ENCODE measurements at places on chromosomes 3 and 15.
A peak's percentile ranks its signal among the peaks of the same experiment; 100 is the strongest.

DNA sequence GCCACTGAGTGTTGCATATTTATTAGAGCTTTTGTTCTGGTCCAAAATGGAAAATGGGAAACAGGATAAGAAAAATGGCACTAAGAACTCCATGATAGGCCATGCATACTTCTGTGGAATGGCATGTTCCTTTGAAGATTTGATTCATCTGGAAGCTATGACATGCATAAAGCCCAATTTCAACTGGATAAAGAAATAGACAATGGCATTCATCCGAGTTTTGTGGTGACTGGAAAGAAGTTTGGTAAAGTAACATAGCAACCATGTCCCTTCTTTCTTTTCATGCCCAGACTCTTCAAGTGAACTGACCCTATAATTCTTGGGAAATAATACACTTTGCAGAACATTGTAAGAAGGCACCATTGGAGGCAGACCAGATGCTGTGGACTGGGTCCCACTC, 368.4 kb upstream of the IL12A start:
- no peak for DNase-seq

- no peak for DNase-seq
These were observed 62.2 kb downstream of the MYLK start for GRCh38 chr3:123821920-123822319.

DNA sequence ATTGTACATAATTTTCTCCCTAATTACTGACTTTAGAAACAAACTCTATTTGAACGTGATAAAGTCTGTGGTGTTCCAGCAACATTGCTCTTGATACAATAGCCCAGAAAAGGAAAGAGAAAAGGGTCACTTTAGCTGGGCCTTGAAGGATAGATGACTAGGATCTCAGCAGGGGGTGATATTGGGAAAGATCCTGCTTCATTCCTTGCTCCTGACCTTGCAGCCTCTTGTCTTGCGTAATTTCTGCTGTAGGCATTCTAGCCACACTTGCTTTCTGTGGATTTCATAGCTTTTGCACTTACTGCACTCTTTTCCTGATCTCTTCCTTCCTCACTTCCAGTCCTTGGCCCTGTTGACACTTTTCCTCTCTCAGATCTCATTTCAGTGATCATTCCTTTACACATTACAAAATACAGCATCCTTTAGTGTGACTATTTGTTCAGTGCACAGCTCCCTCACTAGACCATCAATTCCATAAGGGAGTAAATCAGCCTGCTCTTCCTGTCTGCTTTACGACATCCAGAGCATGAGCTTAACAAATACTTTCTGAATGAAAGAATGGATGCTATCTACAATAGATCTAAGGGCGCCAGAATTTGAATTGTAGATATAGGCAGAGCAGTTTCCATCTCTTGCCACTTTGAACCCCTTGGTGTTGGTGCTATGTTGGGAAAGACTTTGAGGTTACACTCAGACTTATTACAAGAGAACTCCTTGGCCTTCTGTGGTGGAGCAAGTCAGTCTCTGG, 559.6 kb upstream of the MDFIC2 start:
- DNase-seq: peak; percentile 39

GRCh38 chr3:144221761-144222160, 250.1 kb downstream of the DIPK2A start:
- peak; percentile 12 for DNase-seq

- peak; percentile 63 for DNase-seq
These were observed 16.1 kb downstream of the POU1F1 start for GRCh38 chr3:87260270-87260669.

DNA sequence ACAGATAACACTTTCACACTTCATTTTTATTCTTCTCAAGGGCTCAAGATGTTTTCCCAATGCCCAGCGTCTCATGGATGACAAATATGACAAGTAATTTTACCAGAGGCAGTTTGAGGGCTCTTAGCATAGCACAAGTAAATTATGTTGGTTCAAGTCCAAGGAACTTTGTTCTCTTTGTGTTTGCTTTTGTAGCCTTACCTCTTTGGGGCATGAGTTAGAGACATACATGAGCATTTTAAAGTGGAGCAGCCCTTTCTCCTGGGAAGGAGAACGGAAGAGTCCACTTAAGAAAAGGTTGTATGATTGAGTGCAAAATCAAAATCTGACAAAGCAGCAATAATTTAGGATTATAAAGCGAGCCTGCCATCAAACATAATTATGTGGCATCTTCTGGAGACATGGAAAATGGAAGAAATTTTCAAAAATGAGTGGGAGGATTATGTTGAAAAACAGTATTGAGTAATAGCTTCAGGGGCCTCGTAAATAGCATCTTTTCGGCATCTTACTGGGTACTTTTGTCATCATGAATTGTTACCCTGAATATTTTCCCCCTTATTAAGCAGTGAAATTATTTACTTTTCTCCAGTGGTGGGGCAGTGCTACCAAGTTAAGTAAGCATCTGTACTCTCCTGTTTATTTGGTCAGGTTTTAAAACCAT, 65.9 kb downstream of the PGPEP1L start:
- no peak for DNase-seq

DNA sequence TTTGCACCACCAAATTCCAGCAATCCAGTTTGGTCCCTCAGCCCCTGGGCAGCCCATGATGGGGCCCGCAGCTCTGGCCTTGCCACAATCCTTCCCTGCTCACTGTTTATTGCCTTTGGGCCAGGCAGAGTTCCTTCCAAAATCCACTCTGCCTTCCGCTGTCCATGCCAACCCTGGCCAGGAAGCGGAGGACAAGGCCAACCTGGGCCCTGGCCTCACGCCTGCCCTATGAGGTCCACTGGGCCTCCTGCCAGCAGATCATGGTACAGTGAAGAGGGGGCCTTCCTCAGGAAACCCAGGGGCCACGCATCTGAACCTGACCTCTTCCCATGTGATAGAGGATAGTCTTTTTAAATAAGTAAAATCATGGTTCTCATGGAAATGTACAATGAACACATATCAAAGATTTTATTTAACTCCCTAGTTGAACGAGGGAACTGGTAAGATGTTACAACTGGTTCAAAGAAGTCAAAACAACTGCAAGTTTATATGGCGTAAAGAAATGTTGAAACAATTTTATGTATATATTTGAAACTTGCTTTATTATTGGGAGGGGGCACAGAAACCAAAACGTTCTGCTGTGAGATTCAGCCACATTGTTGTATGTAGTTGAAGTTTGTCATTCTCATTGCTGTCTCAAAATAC, 95.8 kb upstream of the TNFAIP8L3 start:
- no peak for DNase-seq

- DNase-seq: no peak
These were observed 28.0 kb downstream of the ARHGAP31 start for GRCh38 chr3:119322021-119322834.

DNA sequence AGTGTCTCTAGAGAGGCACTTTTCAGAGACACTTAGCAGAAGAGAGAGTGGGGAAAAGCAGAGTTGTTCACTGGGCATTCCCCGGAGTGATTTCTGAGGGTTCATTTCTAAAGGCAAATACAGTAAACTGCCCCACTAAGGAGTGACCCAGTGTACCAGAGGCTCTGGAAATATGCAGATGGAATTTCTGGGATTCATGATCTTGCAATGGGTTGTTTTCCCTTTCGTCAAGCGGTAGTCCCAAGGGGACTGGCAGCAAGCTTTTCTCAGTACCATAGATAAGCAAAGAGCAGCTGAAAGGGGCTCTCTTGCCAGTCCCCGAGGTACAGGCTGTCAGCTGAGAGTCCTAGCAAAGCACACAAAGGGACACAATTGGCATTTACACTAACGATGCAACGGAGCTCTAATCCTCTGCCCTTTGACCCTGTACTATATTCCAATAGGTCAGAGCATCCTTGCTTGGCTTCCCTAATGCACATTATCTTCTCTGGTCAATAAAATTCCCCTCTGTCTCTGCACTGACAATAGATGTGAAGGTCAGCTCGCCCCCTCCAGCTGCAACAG, 155.6 kb downstream of the SEMA6D start:
- DNase-seq: no peak

- DNase-seq: no peak
These were observed 3.1 kb upstream of the TRA2B start for GRCh38 chr3:185940951-185941350.

GRCh38 chr15:74442604-74443003, 8.8 kb upstream of the SEMA7A start:
- DNase-seq: no peak

- DNase-seq: no peak
These were observed 25.5 kb downstream of the ST3GAL6 start for GRCh38 chr3:98788651-98789050.

- DNase-seq: peak; percentile 96
These were observed 23.5 kb upstream of the RAP2B start for GRCh38 chr3:153138276-153139210.

DNA sequence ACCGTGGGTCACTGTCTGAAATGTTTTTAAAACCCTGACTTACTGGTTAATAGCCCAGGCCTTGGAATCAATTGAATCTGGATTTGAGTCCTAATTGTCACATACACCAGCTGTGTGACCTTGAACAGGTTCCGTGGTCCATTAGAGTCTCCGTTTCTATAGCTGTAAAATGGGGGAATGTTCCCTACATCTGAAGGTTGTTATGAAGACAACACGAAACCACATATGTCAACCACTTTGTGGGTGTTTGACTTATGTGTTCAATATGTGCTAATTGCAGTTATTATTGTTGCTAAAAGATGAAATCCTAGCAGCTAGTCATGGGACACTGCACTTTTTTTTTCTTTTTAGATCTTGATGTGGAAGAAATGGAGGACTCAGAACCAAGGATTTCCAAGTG, 35.3 kb downstream of the ZBTB38 start:
- no peak for DNase-seq

DNA sequence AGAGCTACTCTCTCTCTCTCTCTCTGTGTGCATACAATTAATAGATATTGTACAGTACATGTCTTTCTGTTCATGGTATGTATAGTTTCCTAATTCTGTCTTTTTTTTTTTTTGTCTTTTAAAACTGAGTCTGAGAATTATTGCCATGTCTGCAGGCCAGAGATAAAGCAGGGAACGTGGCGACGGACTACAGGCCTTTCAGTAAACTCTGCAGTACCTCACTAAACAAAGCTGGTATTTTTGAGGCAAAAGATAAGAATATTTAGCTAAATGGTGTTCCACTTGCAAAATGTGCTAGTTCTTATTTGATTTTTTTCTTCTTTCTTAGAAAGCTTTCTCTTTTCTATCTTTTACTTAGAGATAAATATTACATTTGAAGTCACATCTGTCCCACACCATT, 44.0 kb upstream of the EHHADH start:
- no peak for DNase-seq

DNA sequence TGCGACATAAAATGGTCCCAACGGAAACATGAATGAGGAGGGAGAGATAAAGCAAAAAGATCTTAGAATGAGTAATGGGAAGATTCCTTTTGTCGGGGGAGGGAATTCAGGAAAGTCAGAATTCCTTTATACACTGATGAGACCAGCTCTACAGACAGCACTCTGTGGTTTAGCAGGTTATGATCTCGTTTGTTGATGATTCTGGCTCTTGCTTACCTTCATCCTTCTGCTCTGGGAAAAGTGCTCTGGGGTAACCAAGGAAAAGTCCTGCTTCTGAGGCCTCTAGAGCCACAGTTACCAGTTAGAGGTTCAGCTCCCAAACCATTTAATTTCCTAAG, 150.7 kb upstream of the NR2E3 start:
- no peak for DNase-seq

GRCh38 chr15:29046281-29046810, 160.6 kb downstream of the APBA2 start:
- no peak for DNase-seq

DNA sequence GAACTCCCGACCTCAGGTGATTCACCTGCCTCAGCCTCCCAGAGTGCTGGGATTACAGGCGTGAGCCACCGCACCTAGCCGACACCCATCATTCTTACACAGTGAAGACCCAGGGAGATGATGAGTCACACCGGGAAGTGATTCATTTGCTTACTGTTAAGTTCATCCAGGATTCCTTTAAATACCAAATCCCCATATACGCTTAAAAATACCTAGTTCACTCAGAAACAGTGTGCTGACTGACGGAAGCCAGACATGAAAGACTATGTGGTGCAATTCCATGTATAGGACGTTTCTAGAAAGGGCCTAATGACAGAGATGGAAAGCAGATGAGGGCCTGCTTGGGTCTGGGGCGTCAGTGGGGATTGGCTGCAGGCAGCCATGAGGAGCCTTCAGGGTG, 75.2 kb downstream of the APBA2 start:
- peak; percentile 16 for DNase-seq

- peak; percentile 60 for DNase-seq
These were observed 119.0 kb downstream of the XXYLT1 start for GRCh38 chr3:195151866-195152541.

GRCh38 chr3:36823806-36824205, 59.5 kb upstream of the DCLK3 start:
- DNase-seq: no peak

DNA sequence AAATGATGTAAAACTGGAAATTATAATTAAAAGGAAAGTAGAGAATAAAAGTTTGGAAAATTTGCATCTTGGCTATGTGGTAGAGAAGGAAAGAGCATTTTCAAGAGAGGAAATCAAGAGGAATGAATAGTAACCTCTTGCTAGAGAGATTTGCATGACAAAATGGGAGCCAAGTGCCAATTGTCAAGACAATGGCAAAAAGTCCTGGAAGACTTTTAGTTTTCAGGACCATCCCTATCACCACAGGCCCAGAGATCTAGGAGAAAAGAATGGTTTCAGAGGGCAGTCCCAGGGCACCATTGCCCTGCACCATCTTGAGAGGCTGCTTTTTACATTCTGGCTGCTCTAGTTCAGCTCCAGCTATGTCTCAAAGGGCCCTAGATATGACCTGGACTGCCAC, 1427.6 kb downstream of the ZPLD1 start:
- DNase-seq: no peak

- DNase-seq: no peak
These were observed 57.9 kb downstream of the RASA2 start for GRCh38 chr3:141544697-141545096.

- no peak for DNase-seq
These were observed 2.2 kb upstream of the SLC4A7 start for GRCh38 chr3:27486336-27486735.

DNA sequence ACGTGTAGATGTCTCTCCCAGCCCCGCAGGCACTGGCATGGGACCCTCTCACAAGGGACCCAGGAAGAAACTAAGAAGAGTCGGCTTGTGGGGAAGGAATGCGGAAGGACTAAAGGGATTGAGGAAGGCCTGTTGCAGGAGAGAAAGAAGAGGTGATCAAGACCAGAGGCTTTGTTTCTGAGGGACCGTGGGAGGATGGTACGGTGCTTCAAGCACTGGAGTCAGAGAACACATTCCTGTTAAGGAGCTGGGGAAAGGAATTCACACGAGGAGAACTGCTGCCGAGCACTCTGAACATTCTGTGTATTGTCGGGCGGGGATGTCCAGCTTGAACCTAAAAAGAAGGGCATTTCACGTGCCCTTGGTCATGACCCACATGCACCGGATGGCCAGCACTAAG, 91.4 kb downstream of the TAMM41 start:
- DNase-seq: no peak

DNA sequence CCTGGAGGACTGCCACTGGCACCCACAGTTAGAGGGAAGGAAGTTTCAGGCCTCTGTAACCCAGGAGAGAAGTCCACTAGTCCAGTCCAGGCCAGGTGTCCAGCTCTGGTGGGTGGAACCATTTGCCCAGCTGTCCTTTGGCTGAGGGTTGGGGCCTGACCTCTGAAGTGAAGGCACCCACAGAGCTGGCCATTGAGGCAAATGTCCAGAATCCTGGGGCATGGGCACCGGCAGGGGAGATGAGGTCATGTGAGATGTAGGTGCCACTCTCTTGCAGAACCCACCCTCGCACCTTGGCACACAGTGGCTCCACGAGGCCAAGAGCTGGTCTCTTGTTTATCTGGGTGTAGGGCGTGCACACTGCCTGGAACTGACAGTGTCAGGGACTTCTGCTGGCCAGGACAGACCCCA, 162.8 kb downstream of the SMAD6 start:
- DNase-seq: no peak
